ENCODE measurements at places on chromosomes 2 and 18.

DNA sequence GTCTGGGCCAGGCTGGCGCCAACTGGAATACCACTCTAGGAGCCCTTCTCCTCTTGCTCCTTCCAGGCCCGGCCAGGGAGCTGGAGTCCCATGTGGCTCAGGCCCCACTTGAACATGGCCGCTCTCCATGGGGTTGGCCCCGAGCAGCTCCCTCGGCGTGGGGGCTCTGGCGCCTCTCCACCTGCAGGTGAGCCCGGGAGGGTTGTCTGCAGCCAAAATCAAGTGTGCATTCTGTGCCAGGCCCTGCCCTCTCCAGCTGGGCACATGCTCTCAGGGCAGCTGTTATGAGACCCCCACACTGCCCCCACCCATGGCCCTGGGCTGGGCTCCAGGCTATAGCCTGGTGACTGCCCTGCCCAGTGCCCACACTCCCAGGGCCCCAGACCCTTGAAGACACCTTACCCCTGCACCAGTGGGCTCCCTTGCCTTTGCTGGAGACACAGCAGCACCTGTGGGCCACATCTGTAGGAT is 45.8 kb upstream of the HS6ST1 start:
- no peak for DNase-seq

GRCh38 chr2:68740400-68740914 is 5.8 kb downstream of the ARHGAP25 start:
- no peak for DNase-seq

DNA sequence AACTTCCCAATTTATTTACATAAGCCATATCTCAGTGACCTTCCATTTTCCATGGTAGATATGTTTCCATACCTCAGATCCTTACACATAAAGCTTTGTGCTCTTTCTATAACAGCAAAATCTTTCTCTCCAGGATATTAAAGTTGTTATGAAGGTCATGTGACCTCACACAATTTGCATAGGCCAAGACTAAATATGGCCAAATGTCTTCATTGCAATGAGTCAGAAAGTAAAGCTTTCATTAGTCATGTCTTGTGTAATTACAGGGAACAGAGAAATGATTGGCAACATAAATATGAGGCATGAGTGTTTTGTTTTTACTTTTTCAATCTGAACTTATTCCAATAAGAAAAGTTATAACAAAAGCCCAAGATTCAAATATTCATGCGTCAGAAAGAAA is 243.5 kb downstream of the ASXL3 start:
- DNase-seq = peak; percentile 14

DNA sequence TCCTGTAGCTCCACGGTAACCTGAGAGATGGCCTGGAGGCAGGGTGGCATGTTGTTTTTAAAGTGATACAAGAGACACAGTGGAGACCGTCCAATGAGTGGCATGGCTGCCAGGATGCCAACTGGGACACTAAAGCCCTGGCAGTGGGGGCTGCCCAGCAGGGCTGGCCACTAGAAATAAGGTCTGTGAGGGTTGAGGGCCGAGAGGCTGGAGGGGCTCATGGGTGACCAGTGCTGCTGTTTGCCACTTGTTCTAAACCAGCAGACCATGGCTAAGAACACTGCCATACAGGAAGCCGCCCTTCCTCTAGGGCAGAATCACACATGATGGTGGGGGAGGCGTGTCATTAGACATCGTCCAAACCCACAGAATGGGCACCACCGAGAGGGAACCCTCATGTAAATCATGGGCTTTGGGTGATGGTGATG is 71.9 kb downstream of the ALPK2 start:
- DNase-seq = no peak

DNA sequence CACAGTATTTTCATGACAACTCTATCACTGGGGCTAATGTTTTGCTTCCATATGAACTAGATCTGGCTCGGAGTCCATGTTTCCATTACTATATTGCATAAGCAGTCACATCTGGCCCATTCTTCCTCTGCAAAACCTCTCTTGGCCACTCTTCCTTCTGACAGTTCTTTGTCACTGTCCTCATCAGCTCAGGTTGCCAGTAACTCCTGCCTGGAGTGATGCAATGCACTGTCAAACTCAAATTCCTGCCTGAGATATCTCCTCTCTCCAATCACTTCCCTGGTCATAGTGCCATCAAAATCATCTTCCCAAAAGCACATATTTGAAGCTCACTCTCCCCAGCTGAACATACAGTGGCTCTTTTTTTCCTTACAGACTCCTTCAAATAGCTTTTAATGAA is 66.1 kb downstream of the COLEC12 start:
- DNase-seq = no peak

DNA sequence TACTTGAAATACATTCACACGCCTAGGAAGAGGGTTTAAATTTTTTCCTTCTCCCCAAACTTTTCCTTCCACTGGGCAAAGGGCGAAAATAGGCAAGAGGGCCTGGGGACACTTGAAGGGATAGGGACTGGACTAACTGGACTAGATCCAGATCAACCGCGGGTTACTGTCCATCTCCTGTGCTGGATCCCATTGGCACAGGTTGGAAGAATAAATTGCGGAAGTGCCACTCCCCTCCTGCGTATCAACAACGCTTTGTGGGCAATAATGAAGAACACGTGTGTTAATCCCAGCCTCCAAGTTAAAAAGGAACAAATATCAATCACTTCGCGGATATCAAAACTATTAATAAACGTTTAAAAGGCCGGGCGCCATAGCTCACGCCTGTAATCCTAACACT is 1.7 kb upstream of the FZD5 start:
- no peak for DNase-seq

- no peak for DNase-seq
Measured at GRCh38 chr2:101622210-101623030, 75.1 kb upstream of the MAP4K4 start.

DNA sequence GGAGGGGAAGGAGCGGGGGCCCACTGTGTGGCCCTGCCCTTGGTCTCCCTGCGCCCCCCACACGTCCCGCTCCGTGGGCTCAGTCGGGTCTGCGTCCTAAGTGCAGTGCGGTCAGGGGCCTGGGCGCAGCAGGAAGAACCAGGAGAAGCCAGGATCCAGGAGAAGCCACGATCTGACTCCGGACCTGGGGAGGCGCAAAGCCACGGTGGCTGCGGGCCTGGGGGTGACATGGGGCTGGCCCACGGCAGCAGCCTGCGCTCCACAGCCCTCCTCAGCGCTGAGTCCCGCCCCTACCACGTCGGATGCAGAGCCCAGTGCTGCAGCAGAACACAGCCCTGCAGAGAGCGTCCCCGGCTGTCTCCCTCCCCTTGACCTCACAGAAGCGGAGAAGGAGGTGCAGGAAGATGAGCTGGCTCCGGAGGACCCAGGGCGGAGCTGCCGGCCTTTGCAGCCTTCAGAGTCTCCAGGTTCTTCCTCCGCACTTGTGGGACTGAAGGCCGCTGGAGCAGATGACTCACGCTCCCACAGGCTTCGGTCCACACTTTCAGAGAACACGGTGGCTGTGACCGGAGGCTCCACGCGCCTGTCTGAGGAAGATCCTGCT is 589.2 kb upstream of the SALL3 start:
- no peak for DNase-seq

DNA sequence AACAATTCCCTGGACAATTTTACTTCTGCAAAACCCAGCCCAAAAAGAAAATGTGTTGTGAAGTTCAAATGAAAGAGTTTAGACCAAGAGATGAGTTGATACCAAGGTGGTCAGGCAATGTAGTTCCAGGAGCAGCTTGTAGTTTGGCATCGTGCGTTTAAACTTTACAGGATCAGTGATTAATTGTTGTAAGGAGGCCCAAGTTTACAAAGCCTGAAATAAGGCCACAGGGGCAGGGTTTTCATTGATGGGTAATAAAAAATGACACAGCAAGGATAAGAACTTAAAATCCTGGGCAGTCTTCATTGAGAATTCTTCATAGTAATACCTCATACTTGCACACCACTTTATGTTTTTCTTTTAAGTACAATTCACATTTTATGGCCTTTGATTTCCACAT is 463.9 kb upstream of the HNRNPA3 start:
- no peak for DNase-seq

DNA sequence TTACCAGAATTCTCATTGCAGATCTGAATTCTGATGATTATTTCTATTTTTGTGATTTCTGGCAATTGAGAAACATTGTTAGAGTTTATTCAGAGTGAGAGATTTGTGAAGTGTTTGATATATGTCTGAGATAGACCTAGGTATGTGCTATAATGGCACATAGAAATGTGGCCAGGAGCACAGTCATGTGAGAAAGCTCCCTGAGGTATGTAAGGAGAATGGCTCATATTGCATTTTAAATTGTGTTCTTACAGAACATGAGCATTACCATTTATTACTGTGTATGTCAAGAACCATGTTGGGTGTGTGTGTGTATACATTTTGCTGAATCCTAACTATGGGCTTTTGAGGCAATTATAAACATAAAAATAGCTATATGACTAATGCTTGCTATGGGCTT is 101.2 kb downstream of the RAPGEF4 start:
- no peak for DNase-seq

DNA sequence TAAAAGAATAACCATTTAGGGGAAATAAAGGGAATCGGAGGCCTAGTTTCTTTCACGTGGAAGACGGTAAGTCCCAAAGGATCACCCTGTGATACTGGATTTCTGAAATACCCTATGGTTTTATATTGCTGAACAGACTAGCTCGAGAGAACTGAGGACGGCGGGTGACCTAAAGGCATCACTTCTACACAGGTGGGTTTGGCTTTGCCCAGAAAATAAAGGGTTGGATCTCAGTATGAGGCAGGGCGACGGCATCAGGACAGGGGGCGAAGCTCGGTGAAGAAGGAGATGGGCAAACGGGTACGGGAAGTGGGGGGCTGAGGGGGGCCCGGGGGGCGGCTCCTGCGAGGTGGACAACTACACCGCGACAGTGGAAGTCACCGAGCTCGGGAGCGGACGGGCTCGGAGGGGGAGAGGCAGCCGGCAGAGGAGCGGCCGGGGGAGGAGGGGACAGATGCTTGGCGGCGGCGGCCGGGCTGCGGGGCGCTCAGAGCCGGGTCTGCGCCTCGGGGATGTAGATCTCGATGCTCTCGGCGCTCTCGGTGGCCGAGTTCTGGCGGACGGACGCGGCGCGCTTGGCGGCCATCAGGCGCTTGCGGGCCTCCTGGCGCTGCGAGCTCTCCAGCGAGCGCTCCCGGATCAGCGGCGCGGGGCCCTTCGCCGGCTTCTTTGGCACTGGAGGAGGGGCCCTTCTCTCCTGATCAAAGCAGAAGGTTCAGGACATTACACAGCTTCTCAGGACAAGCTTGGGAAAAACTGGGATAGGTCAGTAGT is 48.9 kb downstream of the TGIF1 start:
- DNase-seq = peak; percentile 58

DNA sequence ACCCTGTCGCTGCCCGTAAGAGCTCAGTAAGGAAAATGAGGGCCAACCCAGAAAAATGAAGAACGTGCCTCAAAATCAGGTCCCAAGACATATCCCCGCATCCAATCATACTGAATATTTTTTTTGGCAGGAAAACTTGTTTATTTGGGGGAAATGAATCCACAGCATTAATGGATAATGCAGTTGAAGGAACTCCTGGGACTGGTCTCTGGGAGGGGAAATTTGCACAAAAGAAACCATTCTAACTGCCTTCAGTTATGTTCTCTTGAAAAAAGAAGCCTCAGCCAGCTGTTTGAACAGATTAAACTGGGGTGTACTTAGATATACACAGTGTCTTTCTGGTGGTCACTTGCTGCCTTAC is 61.3 kb downstream of the SPRED2 start:
- DNase-seq = no peak

DNA sequence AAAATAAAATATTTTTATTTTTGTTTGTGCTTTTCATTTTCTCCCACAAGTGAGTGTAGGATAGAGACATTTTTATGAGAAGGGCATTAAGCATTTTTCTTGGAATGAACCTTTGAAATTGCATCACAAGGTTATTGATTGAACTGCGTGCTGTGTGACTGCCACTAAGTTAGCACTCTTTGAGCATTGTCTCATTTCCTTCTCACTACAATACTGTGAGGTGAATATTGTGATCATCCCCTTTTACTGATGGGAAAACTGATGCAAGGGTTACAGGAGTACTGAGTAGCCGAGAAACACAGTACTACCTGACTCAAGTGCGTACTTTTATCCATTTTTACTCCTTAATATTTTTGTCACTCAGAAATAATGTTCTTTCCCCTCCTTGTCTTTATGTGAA is 2.0 kb downstream of the NBEAL1 start:
- no peak for DNase-seq

DNA sequence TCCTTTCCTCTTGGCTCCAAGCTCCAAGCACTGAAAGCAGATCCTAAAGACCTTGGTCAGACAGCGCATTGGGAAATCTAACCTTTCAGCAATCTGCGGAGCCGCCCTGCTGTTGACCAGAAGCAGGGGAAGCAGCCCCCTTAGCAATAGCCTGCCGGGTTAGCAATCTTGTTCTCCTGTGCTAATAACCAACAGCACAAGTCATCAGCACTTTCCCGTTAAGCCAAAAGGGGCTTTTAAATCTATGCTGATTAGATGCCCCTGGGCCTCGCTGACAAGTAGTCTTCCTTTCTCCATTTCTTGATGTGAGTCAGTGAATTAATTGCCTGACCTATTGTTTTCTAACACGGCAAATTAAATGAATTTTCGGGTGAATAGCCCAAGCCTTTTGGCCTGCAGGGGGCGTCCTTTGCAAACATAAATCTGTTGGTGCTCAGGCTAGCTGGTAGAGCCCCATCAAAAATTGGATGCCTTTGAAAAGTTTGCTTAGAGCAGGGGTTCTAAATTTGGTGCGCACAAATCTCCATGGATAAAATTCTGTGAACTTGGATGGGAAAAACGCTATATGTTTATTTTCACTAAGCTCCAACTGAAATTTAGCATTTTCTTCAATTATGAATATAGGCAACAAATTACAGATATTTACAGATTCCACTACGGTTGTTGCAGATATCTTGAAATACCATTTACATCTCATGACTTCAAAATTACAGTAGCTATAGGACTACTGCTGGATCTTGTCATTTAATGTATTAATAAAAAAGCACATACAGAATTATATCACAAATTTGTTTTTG is 24.6 kb downstream of the MAIP1 start:
- DNase-seq = peak; percentile 74

- DNase-seq = no peak
Measured at GRCh38 chr2:9815076-9815475, 28.2 kb upstream of the TAF1B start.

- DNase-seq = no peak
Measured at GRCh38 chr2:7117076-7117475, 199.9 kb downstream of the RNF144A start.

DNA sequence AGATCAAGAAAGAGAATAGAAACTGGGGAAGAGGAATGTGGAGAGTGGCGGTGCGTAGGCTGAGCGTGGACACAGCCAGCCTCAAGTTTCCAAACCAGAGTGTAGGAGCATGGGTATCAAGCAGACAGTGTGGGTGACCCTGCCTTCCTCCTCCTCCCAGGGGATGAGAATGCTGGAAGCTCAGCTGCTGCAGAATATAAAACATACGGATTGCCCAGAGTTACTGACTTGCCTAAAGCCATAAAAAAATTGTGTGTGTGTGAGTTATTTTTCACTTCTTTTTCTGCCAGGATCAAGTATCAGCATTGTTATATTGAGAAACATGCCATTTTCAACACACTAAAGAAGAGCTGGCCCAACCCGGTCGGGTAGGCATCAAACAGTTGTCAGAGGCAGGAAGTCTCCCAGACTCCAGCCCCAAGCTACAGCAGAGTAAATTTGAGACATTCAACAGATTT is 333.3 kb upstream of the ACVR2A start:
- DNase-seq = peak; percentile 52

Measured in AG08395 (cell line).